KBM-7 (cell line): ENCODE measurements at places on chromosomes 6 and 20.

- DNase-seq: no peak
These were observed 8.6 kb upstream of the LY6G5C start for GRCh38 chr6:31689249-31690110.

GRCh38 chr20:32521780-32522525 lies 63.2 kb downstream of the NOL4L start:
- peak; percentile 71 for DNase-seq

GRCh38 chr20:41627001-41627495 lies 8.9 kb upstream of the CHD6 start:
- DNase-seq: no peak

- DNase-seq: no peak
These were observed 21.1 kb downstream of the RAET1L start for GRCh38 chr6:150004101-150004782.

- DNase-seq: no peak
These were observed 38.0 kb downstream of the TBC1D7 start for GRCh38 chr6:13290335-13290734.

DNA sequence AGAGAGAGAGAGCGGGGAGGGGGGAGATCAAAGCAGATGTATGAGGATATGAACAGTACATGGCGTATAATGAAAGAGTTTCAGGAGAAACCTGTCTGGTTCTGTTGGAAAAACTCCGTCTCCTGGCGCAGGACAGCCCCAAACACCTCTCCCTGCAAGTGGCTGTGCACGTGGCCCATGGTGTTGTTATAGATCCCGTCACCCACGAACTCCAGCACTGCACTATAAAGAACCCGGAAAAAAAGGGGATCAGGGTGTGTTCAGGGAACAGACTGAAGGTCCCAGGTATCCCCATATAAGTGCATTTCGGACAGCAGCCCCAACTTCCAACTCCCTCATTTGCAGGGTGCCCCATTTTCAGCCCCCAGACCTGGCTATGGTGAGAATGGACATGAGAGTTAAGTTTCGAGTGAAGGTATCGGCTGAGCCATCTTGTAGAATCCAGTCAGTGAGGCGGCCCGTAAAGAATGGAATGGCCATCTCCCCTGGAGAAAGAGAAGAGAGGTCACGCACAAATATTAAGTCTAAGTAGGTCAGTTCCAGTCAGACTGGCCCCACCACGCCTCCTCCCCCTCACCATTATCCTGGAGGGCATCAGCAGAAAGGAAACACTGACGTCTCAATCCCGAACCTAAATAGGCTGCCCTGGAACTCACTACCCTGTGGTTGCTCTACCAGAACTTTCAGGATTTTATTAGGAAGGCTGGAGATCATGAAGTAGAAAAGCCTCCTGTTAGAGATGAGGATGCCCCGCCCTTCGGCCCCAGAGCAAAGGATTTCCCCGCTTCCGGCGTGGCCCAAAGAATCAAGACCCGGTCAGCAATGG lies 1.3 kb downstream of the TAP1 start:
- no peak for DNase-seq

- DNase-seq: no peak
These were observed 31.2 kb downstream of the CEP43 start for GRCh38 chr6:167030222-167031072.

DNA sequence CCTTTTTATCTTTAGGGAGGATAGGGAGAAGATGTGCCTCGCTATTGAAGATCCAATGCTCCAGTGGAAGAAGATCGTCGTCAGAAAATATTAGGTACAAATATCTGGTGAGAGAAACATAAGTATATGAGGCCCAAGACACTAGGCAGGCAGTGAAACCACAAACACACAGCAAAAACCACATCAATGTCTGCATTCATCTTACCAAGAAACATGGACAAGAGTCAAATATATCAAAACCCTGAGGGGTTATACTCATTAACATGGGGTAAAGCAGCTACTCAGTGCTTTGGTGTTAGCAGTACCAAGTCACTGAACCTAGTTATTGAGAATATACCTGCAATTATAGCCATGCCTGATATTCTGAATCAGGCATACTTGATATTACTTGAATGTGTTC lies 101.4 kb upstream of the FAM184A start:
- DNase-seq: no peak
